Kidney (tissue), 22 donors: ENCODE measurements at places on chromosomes 2 and 18. TPM values are rescaled to one million over a fixed set of nuclear protein-coding genes. Genes with fewer than 3 reads are reported as not detected.

DNER gene
- total RNA-seq = 16.5 TPM

TSPYL6 gene
- total RNA-seq = not detected

DARS1 gene
- total RNA-seq = 77.4 TPM

KIAA2012 gene
- total RNA-seq = not detected

C2orf80 gene
- not detected for total RNA-seq

GFPT1 gene
- 43.1 TPM for total RNA-seq

CROCC2 gene
- total RNA-seq = 0.13 TPM

ASPRV1 gene
- 1.6 TPM for total RNA-seq

SIX3 gene
- 0.16 TPM for total RNA-seq

EGR4 gene
- total RNA-seq = not detected

IGFBP2 gene
- 53.7 TPM for total RNA-seq

HOXD4 gene
- total RNA-seq = 27.8 TPM

NT5C1B gene
- not detected for total RNA-seq

ERFE gene
- 61.4 TPM for total RNA-seq

DAPL1 gene
- total RNA-seq = 0.50 TPM

FAM110C gene
- 48.7 TPM for total RNA-seq

CCDC102B gene
- total RNA-seq = 6.8 TPM

BOLL gene
- not detected for total RNA-seq

IL1RL1 gene
- 32.3 TPM for total RNA-seq

TAF4B gene
- total RNA-seq = 4.9 TPM

DCC gene
- 3.9 TPM for total RNA-seq

MBOAT2 gene
- total RNA-seq = 28.6 TPM

SCYGR4 gene
- total RNA-seq = not detected

FSHR gene
- total RNA-seq = 0.54 TPM

PCBP1 gene
- 298 TPM for total RNA-seq

OTX1 gene
- total RNA-seq = not detected

NMUR1 gene
- total RNA-seq = 0.94 TPM

SPDYA gene
- total RNA-seq = 1.6 TPM

RAB6D gene
- 0.16 TPM for total RNA-seq

TEX44 gene
- total RNA-seq = not detected

CCDC68 gene
- total RNA-seq = 6.1 TPM

METAP1D gene
- 6.2 TPM for total RNA-seq

EVX2 gene
- not detected for total RNA-seq

SEPTIN10 gene
- total RNA-seq = 80.7 TPM

LYG1 gene
- total RNA-seq = 21.0 TPM

TMEM37 gene
- 59.4 TPM for total RNA-seq

CRACDL gene
- total RNA-seq = 14.8 TPM

ANKRD12 gene
- 81.8 TPM for total RNA-seq

L3MBTL4 gene
- total RNA-seq = 15.2 TPM

C2orf15 gene
- 6.3 TPM for total RNA-seq

GAL3ST2 gene
- total RNA-seq = 0.19 TPM

CDK5R2 gene
- total RNA-seq = not detected

DSC2 gene
- 19.8 TPM for total RNA-seq

PASK gene
- 26.0 TPM for total RNA-seq

SPEG gene
- total RNA-seq = 26.6 TPM

SERPINB13 gene
- not detected for total RNA-seq

RABL2A gene
- 28.4 TPM for total RNA-seq

SLC23A3 gene
- 2.8 TPM for total RNA-seq

HOXD9 gene
- total RNA-seq = 36.5 TPM

SGPP2 gene
- total RNA-seq = 89.8 TPM

SEMA4C gene
- 44.6 TPM for total RNA-seq

IER3IP1 gene
- 14.4 TPM for total RNA-seq
